ENCODE measurements at places on chromosomes 2 and 18. TPM values are rescaled to one million over a fixed set of nuclear protein-coding genes. Genes with fewer than 3 reads are reported as not detected.

Gene CROCC2
- total RNA-seq = not detected

GRCh38 chr2:57432528-57432927 lies 614.1 kb upstream of the VRK2 start:
- no peaks in the 10 kb centered on the region for H3K27me3 ChIP-seq
- no peak overlapping the region for H3K27ac ChIP-seq
- DNase-seq = no peak

Gene GALNT3
- 2.0 TPM for total RNA-seq

DNA sequence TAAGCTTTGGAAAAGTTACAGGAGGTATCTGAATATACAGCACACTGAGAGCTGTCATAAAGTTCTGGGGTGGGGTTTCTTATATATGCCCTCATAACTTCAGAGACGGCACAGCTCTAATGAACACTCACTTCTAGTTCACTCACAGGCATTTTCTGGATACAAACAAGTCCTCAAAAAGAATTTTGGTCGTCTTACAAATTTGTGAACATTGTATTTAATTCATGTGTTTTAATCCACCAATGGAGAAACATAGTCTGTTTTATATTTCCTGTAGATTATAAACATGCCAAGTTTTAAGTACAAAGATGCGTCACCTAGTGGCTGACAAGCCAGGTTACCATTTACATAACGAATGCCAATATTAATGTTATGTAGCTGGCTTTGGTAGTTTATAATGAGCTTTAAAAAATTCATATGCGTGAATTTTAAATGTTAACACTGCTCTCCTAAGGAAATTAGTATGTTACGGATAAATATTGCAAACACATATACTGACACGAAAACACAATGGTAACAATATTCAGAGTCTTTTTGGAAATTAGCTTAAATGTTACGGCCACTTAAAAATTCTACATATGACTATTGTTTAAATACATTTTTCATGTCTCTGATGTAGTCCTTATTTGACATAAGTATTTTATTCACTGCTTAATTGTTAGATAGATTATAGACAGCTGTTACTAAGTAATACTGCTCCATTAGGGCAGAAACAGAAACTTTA lies 2.5 kb downstream of the COL3A1 start:
- H3K4me1 ChIP-seq = no peaks in the 10 kb centered on the region
- H3K27me3 ChIP-seq = no peaks in the 10 kb centered on the region
- H3K36me3 ChIP-seq = peaks cover 2% of the 10 kb centered on the region
- H3K27ac ChIP-seq = peak overlapping the region; percentile 62
- peak; percentile 81 for DNase-seq
- peak overlapping the region; percentile 62 for H3K4me3 ChIP-seq

GRCh38 chr2:54013996-54014395 lies 43.2 kb upstream of the PSME4 start:
- peaks cover 4% of the 10 kb centered on the region for H3K4me1 ChIP-seq
- no peak overlapping the region for H3K4me3 ChIP-seq
- DNase-seq = no peak
- H3K27me3 ChIP-seq = no peaks in the 10 kb centered on the region
- no peaks in the 10 kb centered on the region for H3K36me3 ChIP-seq
- no peak overlapping the region for H3K27ac ChIP-seq

Gene GPN1
- 53.0 TPM for total RNA-seq

DNA sequence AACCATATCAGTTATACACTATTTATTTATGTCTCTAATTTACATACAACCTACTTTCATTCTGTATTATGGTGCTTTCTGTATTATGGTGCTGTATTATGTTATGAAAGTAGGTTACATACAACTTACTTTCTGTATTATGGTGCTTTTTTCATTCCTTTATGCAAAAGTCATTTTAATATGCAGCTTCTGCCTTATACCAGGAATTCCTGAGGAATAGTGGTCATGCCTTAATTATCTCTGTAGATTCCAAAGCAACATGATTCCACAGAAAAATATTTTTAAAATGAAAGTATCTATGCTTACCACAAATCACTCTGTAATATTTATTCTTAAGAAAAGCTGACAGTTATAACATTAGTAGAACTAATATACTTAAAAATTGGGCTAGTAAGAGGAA lies 922.0 kb upstream of the NRXN1 start:
- peak overlapping the region; percentile 62 for H3K27ac ChIP-seq
- no peaks in the 10 kb centered on the region for H3K36me3 ChIP-seq
- H3K27me3 ChIP-seq = no peaks in the 10 kb centered on the region

Gene CHRND
- total RNA-seq = not detected

- no peak overlapping the region for H3K4me3 ChIP-seq
- no peaks in the 10 kb centered on the region for H3K27me3 ChIP-seq
- H3K36me3 ChIP-seq = no peaks in the 10 kb centered on the region
- no peak for DNase-seq
- no peaks in the 10 kb centered on the region for H3K4me1 ChIP-seq
Observed at GRCh38 chr2:145268931-145269330, 749.0 kb upstream of the ZEB2 start.

DNA sequence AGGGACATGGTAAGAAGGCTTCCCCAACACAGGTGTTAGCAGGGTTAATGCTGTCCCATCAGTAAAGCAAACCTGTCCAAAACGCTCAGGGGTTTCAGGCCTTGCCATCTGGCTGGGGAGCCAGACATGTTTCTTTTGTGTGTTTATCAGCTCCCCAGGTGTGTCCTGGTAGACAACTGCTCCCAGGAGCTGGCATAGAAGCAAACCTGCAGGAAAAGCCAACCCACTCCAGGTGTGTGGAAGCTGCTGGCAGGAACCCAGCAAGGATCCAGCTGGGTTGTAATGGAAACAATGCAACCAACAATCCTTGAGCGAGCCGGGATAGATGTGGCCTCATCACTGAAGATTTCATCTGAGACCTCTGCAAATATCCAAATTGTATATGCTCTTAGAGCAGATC lies 123.1 kb downstream of the RAB3GAP1 start:
- no peak overlapping the region for H3K4me3 ChIP-seq
- no peaks in the 10 kb centered on the region for H3K4me1 ChIP-seq
- no peak overlapping the region for H3K27ac ChIP-seq
- H3K27me3 ChIP-seq = no peaks in the 10 kb centered on the region
- DNase-seq = no peak
- H3K36me3 ChIP-seq = peaks cover 20% of the 10 kb centered on the region

- peaks cover 20% of the 10 kb centered on the region for H3K4me1 ChIP-seq
- peaks cover 2% of the 10 kb centered on the region for H3K36me3 ChIP-seq
- H3K27me3 ChIP-seq = no peaks in the 10 kb centered on the region
- no peak for DNase-seq
Observed at GRCh38 chr2:190504912-190505311, 29.6 kb downstream of the NEMP2 start.

GRCh38 chr2:151138507-151138906 lies 123.2 kb downstream of the RBM43 start:
- H3K4me3 ChIP-seq = no peak overlapping the region
- no peaks in the 10 kb centered on the region for H3K36me3 ChIP-seq
- no peak overlapping the region for H3K27ac ChIP-seq
- no peaks in the 10 kb centered on the region for H3K27me3 ChIP-seq
- DNase-seq = peak; percentile 70

DNA sequence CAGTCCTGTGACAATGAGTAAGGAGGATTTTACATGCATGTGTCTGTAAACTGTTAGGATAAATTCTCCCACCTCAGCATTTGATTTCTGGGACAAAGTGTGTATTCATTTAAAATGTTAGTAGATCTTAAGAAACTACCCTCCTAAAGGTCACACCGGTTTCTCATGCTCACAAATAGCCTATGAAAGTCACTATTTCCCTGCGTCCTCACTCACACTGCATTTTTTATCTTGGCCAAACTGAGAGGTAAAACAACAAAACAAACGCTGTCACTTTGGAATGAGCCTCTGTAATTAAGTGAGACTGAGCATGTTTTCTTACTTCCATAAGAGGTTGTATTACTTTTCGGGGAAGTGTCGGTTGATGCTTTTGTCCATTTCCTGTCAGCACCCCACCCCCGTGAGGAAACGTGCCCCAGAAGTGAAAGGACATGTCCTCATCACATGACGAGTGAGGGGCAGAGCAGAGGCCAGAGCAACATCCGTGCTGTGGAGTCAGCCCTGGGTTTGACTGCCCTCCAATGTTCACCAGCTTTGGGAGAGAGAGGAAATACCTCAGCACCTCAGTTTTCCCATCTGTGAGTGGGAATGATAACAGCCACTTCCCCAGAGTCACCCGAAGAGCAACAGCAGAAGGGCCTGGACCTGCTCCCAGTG lies 3.1 kb downstream of the GYPC start:
- H3K36me3 ChIP-seq = peaks cover 9% of the 10 kb centered on the region
- H3K27me3 ChIP-seq = no peaks in the 10 kb centered on the region
- H3K4me3 ChIP-seq = no peak overlapping the region
- H3K27ac ChIP-seq = peak overlapping the region; percentile 77

GRCh38 chr2:107436281-107436680 lies 390.4 kb upstream of the RGPD4 start:
- H3K4me1 ChIP-seq = no peaks in the 10 kb centered on the region
- no peaks in the 10 kb centered on the region for H3K36me3 ChIP-seq
- H3K27me3 ChIP-seq = no peaks in the 10 kb centered on the region
- no peak overlapping the region for H3K4me3 ChIP-seq
- DNase-seq = no peak

- H3K27me3 ChIP-seq = no peaks in the 10 kb centered on the region
- H3K27ac ChIP-seq = no peak overlapping the region
- no peak for DNase-seq
- H3K4me1 ChIP-seq = no peaks in the 10 kb centered on the region
Observed at GRCh38 chr2:67186326-67186725, 210.8 kb upstream of the ETAA1 start.

DNA sequence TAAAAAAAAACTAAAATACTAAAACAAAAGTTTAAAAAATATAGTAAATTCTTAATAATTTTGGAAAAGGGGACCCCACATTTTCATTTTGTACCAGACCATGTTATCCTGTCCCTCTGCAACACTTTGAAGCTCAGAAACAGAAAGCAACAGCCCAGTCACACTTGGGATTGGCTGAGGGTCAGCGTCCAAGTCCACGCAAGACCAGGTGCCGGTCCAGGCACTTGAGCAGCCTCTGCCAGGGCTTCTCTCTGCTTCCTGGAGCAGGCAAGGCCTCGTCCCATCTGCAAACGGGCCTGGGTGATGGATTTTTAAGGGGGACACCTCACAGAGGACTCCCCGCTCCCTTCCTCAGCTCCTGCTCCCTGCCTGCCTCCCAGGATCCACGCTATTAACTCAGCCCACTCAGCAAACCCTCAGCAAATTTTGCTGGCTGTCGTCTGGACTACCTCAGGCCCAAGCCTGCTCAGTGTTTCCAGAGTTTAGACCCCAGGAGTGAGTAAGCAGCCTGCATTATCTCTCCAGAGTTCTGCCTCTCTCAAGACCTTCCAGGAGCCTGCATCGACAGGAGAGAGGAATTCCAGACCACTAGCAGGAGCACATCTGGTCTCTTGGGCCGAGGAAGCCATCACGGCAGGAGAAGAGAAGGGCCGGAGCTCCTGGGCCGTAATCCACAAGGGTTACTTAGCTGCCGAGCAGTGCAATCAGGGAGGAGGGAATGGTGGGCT lies 88.7 kb upstream of the STPG4 start:
- no peaks in the 10 kb centered on the region for H3K4me1 ChIP-seq
- no peak for DNase-seq
- no peak overlapping the region for H3K4me3 ChIP-seq
- no peak overlapping the region for H3K27ac ChIP-seq
